ENCODE measurements at places on chromosomes 2 and 18.

DNA sequence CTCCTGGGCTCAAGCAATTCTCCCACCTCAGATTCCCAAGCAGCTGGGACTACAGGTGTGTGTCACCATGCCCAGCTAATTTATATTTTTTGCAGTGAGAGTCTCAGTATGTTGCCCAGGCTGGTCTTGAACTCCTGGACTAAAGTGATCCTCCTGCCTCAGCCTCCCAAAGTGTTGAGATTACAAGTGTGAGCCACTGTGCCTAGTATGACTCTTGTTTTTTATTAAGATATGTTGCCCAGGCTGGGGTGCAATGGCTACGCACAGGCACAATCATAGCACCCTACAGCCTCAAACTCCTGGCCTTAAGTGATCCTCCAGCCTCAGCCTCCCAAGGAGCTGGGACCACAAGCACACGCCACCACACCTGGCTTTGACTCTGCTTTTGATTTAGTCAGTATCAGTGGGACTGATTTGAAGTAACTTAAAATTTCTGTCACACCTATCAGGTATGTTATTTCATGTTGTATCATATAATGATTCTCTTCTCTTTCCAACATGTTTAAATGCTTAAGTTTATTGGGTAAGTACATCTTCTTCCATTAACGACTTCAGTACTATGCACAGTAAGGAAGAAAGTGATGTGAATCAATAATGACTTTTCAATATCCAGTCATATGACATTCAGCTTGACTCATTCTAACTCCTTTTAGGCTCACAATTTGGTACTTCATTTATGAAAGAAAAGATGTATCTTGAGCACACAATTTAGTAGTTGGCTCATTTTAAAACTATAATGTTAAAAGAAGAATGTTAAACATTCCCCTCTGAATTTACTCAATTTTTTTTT is 6.3 kb downstream of the PPP4R3B start:
- no peak for DNase-seq

- no peak for DNase-seq
These were observed 6.2 kb downstream of the TTL start for GRCh38 chr2:112488201-112488600.

GRCh38 chr18:13545514-13545913 is 180.8 kb downstream of the FAM210A start:
- no peak for DNase-seq

DNA sequence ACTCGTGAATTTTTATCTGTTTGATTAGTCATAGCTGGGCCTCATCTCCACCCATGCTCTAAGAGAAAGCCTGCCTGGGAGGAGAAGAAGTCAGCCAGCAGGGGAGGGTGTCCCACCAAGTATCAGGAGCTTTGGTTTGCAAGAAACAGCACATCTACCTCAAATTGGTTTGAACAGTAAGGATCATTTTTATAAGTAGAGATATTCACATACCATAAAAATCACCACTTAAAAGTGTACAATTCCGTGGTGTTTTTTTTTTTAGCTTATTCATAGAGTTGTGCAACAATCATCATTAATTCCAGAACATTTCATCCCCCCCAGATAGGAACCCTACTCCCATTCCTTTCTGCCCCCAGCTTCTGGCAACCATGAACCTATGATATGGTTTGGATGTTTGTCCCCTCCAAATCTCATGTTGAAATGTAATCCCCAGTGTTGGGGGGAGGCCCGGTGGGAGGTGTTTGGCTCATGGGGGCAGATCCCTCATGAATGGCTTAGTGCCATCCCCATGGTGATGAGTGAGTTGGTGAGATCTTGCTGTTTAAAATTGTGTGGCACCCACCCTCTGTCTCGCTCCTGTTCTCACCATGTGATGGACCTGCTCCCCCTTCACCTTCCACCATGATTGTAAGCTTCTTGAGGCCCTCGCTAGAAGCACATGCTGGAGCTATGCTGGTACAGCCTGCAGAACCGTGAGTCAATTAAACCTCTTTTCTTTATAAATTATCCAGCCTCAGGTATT is 36.2 kb upstream of the HS6ST1 start:
- no peak for DNase-seq

DNA sequence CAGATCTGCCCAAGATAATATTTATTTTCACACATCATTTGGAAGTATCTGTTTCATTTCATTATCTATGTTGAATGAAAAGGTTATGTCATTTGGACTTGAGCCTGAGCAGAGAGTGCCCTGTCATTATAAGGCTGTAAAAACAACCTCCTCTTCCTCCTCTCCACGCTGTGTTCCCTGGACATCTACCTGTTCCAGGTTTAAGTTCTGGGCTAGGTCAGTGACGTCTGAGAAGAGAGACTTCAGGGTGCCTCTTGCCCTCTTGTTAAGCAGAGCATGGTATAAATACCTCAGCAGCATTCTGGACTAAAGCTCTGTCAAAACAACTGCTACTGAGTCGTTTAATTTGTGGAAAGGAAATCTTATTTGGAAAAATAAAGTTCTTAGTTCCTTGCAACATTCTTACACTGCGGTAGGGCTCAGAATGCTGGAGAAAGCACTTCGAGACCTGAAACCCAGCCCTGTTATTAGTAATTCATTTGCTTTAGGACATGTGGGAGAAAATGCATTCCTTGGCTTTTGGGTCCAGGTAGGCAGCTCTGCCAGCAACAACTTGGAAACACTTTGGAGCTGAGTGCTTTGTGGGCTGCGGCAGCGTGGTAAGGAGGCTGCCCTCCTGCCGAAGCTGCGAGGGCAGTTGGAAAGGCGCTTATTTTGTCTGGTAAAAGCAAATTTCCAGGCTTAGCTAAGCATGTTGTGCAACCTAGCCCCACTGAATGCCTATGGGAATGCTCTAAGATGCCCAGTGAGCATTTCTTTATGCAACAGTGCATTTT is 91.8 kb upstream of the NEDD4L start:
- no peak for DNase-seq

GRCh38 chr2:236551471-236552211 is 18.0 kb upstream of the ACKR3 start:
- no peak for DNase-seq

GRCh38 chr2:235658351-235659174 is 164.7 kb downstream of the AGAP1 start:
- DNase-seq: no peak

DNA sequence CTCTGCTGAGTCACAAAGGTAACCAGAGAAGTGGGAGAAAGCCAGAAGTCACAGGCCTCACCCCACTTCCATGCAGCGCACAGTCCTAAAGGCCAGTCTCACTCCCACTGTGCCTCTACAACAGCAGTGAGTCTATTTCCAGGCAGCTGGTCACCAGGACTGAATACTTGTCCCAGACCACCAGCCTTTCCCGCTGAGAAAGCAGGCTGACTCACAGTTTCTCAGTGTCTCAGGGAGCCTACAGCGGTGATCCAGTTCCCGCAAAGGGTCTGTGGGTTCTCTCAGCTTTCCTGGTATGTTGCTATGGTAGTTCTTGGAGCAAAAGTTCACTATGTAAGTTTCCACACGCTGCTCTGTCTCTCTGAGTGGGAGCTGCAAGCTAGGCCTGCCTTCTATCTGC is 622.5 kb downstream of the RNF144A start:
- no peak for DNase-seq

- DNase-seq: no peak
These were observed 607 bp downstream of the LAMA3 start for GRCh38 chr18:23689616-23690504.

DNA sequence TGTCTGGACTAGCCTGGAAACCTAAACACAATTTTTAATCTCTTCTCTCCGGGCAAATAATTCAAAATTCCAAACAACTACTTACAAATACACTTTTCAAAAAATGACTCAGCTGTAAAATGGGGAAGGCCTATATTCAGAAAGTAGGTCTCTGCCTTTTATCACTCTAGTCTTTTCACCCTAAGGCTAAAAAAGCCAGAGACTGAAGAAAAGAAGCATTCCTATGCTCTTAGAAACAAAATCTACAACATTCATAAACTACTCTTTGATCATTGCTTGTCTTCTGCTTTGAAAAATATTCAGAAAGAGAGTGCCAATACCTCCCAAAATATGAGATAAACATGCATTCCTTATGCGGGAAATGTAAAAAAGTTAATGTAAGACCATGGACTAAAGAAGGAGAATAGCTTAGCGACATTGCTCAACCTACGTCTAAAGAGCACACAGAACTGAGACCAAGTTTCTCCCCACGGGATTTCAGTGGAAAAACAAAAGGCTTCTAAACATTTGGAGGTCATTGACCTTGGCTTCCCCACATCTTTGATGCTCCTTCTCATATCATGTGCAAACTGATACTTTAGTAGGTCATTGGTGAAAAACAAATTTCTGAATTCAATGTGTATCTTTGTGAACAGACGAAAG is 74.4 kb upstream of the EPB41L3 start:
- DNase-seq: no peak

GRCh38 chr2:227161947-227162346 is 2.1 kb downstream of the COL4A4 start:
- no peak for DNase-seq

- DNase-seq: no peak
These were observed 428.2 kb upstream of the KCNH7 start for GRCh38 chr2:163266772-163267171.

DNA sequence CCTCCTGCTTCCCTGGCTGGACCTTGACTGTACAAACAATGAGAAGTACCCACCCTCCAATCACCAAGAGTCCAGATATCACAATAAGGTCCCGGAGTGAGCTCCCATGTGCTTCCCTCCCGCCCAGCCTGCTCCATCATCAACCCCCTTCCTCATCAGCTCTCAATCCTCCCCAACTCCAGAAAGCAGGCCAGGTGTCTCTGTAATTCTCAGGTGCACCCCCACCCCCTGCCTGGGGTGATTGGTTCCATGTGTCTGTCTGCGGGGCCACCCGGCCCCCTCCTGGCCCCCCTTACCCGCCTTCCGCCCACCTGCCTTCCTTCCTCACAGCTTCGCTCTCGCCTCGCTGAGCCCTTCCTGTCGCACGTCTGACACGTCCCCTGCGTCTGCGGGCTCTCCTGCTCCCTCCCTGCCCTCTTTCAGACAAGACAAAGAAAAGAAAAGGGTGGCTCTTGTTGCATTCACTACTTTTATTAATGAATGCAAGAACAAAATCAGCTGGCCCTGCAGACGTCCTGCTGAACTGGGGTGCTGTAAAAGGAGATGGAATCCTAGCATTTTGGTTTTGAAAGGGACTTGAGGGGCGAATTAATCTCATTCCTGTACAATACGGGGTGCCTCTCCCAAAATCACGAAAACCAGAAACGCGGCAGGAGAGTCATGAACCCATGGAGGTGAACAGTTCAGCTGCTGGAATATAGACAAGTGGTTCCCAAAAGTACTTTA is 26.5 kb upstream of the IGFBP2 start:
- DNase-seq: no peak

GRCh38 chr2:68921646-68922045 is 31.0 kb downstream of the GKN2 start:
- no peak for DNase-seq

DNA sequence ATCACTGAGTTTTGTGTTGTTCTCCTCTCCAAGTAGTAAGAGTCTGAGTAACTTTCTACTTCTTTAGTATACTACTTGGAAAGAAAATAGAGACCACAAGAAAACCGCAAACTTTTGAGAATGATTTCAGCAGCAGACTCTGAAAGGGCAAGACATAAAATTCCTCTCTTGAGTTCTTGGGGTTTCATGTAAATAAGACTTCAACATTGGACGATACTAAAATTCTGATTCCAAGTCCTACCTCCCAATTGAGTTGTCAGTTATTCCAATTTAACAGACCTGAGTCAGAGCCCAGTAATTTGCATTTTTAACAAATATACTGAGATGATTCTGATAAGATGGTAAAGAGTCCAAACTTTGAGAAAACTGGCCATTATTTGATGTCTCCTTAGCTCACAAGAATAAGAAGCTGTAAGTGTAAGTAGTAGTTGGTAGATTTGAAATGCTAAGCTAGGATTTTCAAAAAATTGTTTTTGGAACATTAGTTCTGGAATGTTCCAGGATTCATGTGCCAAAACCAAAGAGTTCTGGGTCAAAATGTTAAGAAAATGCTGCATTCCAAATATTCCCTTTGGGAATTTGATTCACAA is 261.6 kb upstream of the SPOPL start:
- no peak for DNase-seq

DNA sequence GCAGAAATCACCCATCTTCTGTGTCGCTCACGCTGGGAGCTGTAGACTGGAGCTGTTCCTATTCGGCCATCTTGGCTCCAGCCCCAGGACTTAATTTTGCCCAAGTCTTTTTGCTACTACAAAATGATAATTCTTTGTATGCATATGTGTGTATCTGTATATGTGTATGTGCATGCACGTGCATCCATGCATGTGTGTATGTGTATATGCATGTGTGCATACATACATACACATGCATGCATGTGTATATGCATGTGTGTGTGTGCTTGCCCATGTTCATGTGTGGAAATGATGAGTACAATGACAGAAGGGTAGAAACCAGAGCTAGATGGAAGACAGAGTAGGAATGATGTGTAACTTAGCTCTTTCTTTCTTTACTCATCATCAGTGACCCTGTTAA is 497.9 kb upstream of the SPRED2 start:
- DNase-seq: no peak

DNA sequence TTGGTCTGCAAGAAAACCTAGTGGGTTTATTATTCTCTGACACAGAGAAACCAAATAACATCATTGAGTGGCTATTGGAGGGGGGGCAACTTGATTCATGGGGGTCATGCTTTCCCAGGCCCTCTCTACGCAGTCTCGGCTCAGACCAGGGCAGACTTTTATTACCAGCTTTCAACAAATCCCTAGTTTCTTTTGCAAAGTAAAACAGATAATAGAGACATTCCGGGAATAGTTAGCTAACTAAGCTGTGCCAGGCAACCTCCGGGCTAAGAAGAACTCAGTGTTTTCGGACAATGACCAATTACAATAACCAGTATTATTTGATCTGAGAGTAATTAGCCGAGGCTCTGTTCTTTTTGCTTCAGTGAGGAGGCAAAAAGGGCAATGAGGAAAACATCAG is 66.3 kb downstream of the CDK15 start:
- no peak for DNase-seq

DNA sequence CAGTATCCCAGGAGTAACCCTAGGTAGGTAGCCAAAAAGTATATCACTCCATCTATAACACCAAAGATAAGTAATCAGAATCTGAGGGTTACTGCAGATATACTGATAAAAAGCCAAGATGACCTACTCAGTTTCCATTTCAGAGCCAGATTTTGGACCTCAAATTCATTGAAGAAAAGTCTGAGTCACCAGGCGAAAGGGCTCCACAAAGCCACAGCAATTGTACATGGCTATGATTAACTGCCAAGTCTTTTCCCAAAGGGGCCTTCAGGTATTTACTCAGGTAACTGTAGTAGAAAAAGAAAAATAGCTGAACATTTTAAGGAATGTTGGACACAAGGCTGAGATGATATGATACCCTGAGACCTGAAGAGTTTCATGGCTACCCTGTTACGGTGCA is 75.6 kb upstream of the KCNH7 start:
- DNase-seq: no peak

All from central memory CD4-positive, alpha-beta T cell (primary cell).